ENCODE measurements at places on chromosomes 5 and 9. TPM values are rescaled to one million over a fixed set of nuclear protein-coding genes. Genes with fewer than 3 reads are reported as not detected.

GRCh38 chr5:117679046-117679445, 1104.4 kb upstream of the SEMA6A start:
- no peak for DNase-seq

DNA sequence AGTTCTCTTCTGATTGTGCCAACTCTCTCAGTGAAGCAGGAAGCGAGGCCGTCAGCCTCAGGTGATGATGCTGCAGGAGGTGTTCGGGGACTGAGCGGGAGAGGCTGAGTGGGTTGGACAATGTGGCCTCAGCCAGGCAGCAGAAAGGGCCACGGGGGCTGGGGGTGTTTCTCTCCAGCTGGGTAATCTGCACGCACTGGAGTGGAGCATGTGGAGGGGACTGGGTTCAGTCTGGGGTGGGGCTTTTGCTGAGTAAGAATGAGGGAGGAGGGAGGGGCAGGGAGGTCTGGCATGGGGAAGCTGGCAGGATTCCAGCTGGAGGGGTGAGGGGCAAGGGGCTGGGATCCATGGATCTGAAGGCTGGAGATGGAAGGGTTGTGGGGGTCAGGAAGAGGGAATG, 60.8 kb upstream of the PHYKPL start:
- DNase-seq = no peak

Gene STC2
- 0.13 TPM for total RNA-seq

Gene ANXA2R
- 0.45 TPM for total RNA-seq

Gene PITX1
- total RNA-seq = 0.11 TPM

DNA sequence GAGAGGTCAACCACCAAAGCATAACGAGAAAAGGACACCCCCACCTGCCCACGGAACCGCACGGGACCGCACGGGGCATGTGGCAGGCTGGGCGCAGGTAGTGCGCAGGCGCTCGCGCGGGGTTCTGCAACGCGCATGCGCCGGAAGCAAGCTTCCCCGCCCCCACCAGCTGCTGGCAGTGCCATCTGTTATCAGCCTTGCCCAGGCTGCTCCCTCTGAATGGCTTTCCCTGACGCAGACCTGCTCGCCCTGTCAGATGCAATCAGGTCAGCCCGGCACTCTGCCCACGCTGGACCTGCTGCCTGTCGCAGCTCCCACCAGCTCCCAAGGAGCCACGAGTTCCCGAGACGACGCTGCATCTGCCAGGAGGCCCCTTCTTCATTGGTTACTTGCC, 22.8 kb downstream of the PTCH1 start:
- no peak for DNase-seq

GRCh38 chr5:78889369-78890140, 95.6 kb downstream of the ARSB start:
- DNase-seq = no peak

DNA sequence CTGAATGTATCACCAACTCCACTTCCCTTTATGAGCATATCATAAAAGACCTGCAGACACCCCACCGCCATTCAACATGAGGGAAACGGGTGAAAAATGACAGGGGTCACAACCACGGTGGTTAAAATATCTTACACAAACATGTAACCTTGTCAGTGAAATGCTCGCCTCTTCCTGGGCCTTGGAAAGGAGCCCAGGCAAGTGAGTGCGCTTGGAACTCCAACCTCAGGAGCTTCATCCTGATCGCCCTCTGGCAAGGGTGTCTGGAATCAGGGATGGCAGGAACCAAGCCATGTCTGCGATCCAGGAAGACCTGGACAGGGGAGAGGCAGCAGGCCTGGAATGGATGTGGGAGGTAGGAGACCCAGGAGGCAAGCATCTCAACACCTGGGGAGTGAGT, 282.7 kb downstream of the GAS1 start:
- no peak for DNase-seq

DNA sequence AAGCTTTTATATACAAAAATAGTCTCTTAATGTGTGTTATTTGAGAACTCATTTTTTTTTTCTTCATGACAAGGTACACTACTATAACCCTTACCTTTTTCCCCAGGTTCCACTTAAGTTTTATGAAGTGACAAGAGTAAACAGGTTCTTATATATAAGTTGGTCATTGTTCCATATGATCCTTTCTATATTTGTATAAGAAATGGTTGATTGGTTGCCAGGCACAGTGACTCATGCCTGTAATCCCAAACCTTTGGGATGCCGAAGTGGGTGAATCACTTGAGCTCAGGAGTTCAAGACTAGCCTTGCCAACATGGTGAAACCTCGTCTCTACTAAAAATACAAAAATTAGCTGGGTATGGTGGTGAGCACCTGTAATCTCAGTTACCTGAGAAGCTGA, 108.3 kb downstream of the PCSK1 start:
- no peak for DNase-seq

DNA sequence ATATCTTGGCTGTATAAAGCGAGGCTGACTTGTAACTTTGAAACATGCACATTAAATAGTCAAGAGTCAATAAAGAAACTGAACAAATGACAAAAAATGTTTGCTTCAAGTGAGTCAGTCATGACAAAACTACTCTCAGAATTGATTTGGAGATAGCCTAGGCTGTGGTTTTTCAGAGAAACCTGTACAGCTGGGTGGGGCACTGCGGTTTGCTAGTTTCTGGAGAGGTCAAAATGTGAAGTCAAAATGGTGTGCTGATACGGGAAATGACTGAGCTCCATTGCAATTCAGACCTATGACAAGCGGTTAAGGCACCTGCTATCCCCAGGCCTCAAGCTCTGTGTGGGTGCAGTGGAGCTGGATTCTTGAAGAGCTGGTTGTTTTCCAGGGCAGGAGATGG, 10.3 kb upstream of the CD180 start:
- no peak for DNase-seq

DNA sequence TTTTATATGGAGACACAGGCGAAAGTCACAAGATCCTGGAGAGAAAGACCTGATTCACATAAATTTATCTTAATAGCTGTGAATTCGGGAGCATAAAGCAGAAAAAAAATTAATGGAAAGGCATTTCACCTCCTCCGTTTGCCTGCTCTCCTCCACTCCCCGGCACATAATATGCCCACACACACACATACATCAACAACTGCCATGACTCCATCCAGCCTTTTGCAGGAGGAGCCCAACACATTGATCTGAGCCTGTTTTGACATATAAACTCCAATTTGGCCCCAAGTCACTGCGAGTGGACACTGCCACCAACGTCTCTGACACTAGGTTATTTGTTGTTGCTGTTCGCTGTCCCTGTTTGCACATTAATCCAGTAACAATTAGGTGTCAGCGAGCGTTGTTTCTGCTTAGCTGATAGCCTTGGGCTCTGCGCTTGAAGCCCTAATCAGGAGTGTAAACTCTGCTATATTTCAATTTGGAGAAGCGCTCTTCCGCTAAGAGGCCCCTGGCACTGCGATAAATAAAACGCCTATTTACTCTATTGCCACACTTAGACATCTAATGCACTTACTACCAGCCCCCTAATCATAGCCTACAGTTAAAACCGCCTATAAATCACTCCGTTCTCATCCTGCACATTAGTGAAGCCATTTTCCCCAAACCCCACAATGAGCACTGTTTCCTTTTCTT, 195.8 kb upstream of the TBCA start:
- no peak for DNase-seq

Gene NEUROG1
- total RNA-seq = not detected

- no peak for DNase-seq
Observed at GRCh38 chr9:137147793-137148160, 8.8 kb downstream of the GRIN1 start.

DNA sequence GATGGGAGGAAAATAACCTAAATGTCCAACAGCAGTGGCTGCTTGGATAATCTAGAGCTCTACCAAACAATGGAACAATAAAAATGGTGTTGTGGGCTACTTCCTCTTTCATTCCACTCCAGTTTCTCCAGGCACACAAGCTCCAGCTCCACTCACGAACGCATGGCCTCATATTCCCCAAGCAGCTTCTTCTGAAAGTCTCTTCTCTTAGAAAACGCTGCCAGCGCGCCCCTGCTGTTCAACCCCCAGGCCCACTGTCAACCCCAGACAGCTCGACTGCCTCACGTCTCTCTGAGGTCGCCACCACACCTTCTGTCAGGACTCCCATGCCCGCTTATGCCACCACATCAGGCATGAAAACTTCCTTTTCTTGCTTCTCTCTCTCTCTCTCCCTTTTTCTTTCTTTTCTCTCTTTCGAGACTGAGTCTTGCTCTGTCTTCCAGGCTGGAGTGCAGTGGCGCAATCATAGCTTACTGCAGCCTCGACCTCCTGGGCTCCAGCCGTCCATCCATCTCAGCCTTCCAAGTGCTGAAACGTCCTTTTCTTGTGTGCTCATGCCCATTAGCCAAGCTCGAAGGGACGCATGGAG, 16.2 kb downstream of the OR2V2 start:
- peak; percentile 16 for DNase-seq

- no peak for DNase-seq
Observed at GRCh38 chr5:91839721-91840120, 456.6 kb upstream of the ARRDC3 start.

Gene OBP2B
- not detected for total RNA-seq

DNA sequence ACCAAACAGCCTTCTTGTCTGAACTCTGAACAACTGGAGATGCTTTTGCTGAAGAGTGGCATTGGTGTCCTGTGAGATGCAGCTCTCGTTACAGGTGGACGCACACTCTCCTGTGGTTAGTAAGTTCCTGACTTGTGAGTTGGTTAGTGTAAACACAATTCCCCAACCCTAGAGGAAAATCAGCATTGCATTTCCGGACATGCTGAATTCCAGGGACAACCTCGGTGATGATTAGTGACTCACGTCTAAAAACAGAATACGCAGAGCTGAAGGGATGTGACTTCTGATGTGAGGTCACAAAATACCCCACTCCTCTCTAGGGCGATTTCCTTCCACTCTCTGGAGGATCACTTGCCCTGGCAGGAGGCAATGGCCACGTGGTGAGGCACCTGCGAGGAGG, 5.0 kb downstream of the OR2V2 start:
- no peak for DNase-seq

Gene NOL8
- 37.9 TPM for total RNA-seq

DNA sequence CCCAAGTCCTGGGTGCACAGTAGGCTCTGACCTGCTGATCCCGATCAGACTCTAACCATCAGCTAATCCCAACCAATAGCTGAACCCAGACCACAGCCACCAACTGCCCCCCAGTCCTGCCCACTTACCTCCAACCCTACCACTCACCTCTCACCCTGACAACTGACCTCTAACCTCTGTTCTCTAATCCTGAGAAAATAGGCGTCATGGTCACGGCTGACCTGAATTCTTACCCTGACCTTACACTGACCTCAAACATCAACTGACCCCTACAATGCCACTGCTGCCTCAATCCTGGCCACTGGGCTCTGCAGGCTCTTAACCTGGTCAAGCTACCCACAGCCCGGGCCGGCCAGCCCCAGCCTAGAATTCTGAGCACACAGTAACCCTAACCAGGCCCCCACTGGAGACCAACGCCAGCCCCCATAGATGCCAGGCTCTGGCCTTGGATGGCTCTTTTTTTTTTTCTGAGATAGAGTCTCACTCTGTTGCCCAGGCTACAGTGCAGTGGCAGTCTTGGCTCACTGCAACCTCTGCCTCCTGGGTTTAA, 63.8 kb upstream of the ASS1 start:
- DNase-seq = no peak

Gene SV2C
- total RNA-seq = not detected

Gene GPX3
- 1.2 TPM for total RNA-seq

GRCh38 chr5:2399096-2399495, 352.4 kb downstream of the IRX2 start:
- no peak for DNase-seq
